Stimulated activated CD4-positive, alpha-beta T cell treated with anti-CD3 and anti-CD28 coated beads, Interleukin-2, amount 100 ng/mL, for 48 hours (primary cell): ENCODE measurements at places on chromosomes 13 and 19.

DNA sequence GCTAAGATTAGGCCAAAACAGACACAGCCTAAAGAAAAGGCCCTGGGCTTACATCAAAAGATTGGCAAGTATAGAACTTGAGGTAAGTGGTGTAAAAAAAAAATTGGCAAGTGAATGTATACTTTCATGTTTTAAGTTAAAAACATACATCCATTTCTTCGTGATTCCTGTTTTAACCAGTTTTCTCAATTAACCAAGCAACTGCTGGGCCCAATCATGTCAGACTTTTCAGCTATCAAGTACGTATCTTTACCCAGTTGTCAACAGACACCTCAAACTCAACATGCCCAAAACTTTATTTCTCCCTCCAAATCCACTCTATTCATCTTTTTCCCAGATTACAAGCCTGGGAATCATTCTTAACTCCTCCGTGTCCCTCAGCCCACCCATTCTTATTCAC is 1.0 kb downstream of the PCID2 start:
- no peak for DNase-seq

DNA sequence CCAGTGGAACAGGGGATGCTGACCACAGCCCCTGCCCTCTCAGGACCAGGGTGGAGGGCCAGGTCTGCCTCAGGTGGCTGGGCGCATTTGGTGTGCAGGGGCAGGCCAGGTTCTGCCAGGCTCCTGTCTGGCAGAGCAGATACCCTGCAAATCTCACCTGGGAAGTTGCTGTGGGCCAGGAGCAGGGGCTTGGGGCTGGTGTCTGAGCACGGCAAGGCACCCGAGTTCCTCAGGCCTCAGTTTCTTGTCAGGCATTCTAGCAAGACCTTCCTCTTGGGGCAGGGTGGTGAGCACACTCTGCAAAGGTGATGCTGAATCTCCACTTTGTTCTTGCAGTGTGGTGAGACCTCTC is 1.1 kb downstream of the CRTC1 start:
- no peak for DNase-seq

GRCh38 chr13:43289470-43290255 is 266.3 kb downstream of the DNAJC15 start:
- no peak for DNase-seq

DNA sequence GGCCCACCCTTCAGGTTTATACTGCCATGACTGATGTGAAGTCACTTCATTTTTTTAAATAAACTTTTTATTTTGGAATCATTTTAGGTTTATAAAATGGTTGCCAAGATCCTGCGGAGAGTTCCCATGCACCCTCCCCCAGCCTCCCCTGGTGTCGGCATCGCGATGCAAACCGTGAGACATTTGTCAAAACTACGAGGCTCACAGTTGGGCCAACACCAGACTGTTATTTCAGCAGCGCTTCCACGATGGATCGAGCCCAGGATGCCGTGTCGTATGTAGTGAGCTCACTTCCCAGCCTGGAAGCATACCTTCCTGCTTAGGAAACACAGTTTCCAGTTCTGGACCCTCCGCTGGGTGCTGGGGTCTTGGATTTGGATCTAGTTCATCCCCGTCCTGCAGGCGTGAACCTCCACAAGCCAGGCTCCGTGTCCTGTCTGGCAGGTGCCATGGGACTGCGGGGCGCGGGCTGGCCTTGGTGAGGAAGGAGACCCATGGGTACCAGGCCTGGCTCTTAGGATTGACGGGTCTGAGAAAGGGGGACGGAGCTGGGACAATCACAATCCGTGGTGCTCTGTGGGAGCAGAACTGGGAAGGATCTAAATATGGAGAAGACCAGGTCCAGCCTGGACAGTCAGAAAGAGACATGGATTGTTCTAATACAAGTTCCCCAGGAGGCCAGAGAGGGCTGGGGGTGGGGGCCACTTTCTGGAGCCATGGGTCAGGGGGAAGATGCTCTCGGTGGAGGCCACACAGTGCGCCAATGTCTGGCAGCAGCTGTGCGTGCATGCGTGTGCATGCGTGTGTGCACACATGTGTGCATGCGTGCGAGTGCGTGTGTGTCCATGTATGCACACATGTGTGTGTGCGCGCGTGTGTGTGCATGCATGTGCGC is 2.4 kb upstream of the SBK2 start:
- no peak for DNase-seq

- no peak for DNase-seq
These were observed 20.4 kb upstream of the ATP8A2 start for GRCh38 chr13:25351404-25351803.

DNA sequence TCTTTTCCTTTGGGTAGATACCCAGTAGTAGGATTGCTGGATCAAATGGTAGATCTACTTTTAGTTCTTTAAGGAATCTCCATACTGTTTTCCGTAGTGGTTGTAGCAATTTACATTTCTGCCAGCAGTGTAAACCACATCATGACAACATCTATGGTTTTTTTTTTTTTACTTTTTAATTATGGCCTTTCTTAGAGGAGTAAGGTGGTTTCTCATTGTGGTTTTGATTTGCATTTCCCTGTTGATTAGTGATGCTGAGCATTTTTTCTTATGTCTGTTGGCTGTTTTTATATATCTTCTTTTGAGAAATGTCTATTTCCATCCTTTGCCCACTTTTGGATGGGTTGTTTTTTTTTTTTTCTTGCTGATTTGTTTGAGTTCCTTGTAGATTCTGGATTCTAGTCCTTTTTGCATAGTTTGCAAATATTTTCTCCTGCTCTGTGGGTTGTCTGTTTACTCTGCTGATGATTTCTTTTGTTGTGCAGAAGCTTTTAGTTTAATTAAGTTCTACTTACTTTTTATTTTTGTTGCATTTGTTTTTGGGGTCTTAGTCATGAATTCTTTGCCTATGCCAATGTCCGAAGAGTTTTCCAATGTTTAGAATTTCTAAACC is 38.8 kb downstream of the TDRD3 start:
- no peak for DNase-seq

DNA sequence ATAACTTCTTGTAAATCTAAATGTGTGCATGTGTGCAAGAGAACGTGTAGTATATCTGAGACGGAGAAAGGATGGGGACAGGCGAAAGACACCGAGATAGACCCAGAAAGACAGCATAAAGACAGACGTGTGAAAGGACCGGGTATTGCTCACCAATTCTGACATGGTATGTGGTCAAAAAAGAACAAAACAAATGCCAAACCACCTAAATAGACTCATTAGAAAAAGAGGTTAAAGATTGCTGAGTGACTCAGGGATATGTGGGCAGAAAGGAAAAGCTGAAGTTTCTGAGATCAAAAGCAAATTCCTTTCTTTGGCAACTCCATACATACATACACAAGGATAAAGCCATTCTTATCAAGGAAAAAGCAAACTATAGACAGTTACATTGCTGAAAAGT is 179.7 kb upstream of the TSC22D1 start:
- no peak for DNase-seq

GRCh38 chr13:40176242-40176641 is 490.2 kb downstream of the FOXO1 start:
- no peak for DNase-seq

GRCh38 chr19:17309965-17310461 is 650 bp downstream of the DDA1 start:
- DNase-seq: no peak

DNA sequence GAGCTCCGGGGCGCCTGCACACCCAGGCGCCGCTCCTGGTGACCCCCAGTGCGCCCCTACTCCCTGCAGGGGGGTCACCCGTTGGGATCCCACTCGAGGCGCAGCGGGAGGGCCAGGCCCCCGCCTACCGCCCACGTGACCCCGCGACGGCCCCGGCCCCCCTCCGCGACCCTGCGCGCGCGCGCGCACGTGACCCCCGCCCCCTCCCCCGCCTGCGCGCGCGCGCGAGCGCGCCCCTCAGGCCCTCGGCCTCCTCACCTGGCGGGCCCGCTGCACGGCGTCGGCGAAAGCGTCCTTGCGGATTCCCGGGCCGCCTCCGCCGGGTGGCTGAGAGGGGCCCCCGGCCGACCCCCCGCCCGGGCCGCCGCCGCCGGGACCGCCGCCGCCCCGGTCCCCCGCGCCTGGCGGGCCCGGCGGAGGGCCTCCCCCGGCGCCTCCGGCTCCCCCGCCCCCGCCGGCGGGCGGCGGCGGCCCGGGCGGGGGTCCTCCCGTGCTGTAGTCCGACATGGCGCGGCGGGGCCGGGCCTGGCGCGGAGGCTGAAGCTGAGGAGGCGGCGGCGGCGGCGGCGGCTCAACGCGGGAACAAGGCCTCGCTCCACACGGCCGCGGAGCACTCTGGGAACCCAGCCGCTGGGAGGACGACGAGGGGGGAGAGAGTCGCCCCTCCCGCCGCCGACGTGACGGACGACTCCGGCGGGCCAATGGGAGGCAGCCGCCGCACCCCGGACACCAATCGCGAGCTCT is at the start of gene KHSRP:
Gene KHSRP, minus strand, starts transcription at position 617 of the 744 bp plus-strand sequence. Its CDS starts 110 bp downstream, at position 507.
- no peak for DNase-seq

DNA sequence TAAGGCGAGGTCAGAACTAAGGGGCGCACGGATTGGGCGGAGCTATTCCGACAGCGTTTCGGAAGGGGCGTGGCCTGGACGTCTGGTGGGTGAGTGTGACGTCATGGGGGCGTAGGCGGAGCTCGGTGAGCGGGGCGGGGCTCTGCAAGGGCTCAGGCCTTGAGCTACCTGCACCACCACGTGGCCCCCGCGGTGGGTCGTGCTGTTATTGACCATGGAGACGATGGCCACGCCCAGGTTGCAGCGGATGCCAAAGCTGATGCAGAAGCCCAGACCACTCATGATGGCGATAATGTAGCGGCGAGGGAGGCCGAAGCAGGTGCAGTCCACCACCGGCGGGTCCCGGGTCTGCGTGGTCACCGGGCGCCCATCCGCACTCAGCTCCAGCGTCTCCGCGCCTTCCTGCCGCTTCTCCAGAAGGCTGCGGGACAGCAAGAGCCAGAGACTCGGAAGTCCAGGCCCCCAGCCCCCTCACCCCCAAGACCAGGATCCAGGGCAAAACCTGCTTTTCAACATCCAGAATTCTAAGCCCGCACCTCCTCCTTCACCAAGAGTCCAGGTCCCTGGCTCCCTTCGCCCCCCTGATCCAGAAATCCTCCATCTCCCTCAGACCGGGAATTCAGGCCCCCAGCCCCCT is 4.8 kb downstream of the SLC17A7 start:
- no peak for DNase-seq

DNA sequence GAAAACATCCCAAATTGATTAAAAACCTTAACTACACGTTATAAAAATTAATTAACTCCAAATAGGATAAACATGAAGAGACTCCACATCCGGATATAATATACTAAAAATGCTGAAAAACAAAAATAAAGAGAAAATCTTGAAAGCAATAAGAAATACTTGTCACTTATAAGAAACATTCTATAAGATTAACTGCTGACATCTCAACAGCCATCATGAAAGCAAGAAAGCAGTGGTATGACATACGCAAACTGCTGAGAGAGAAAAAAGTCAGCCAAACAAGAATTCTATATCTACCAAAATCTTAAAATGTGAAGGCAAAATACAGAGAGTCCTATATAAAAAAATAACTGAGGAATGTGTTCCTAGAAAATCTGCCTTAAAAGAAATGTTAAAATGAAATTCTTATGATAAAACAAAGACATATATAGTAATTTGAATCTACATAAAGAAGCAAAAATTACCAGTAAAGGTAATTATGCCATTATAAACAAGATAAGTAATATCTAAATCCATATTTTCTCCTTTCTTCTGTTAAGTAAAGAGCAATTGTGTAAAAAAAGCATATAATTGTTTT is 1851.1 kb downstream of the PCDH9 start:
- no peak for DNase-seq

DNA sequence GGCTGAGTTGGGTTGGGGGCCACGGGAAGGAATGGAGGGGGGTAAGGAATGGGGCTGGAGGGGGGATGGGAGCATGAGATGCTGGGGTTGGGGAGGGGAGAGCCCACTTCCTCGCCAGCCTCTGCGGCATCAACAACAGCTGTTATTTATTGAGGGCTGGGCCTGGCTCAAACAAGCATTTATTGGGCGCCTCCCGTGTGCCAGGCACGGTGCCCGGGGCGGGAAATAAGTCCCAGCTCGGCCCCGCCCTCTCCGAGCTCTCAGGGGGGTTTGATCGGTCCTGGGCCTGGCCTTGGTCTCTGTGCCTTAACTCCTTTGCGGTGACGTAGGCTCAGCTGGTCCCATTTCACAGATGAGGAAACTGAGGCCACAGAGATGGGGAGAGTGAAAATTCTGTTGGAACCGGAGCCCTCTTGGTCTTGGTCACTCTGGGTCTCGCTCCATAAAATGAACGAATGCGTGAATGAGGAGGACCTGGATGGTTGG is 919 bp upstream of the ADAMTS10 start:
- no peak for DNase-seq

DNA sequence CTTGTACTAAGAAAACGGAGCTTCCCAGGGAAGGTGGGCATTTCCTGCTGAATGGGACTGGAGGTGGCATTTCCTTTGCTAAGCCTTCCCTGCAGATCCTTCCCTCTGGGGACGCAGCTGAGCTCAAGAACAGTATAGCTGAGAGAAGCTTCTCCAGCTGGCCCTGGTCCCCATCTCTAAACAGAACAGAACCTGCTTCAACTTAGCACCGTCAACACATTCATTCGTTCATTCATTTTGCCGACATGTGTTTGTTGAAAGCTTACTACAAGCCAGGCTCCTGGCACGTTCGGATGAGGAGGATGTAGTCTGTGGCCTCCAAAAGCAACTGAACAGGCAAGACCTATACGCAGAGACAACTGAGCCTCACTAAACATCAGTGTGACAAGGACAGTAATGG is 36.6 kb upstream of the PEPD start:
- no peak for DNase-seq

GRCh38 chr19:44925114-44925891 is 10.9 kb downstream of the APOC1 start:
- no peak for DNase-seq
